ENCODE measurements at places on chromosomes 12 and 14.

GRCh38 chr12:53703756-53704155 lies 23.5 kb downstream of the CALCOCO1 start:
- no peak for DNase-seq

GRCh38 chr12:38898001-38898684 lies 7.2 kb downstream of the CPNE8 start:
- DNase-seq, result no peak

GRCh38 chr12:122908915-122909314 lies 13.0 kb upstream of the VPS37B start:
- no peak for DNase-seq

- DNase-seq, result no peak
Measured at GRCh38 chr12:80936642-80937390, 918 bp downstream of the LIN7A start.
